GOT3 (cell line): ENCODE measurements at places on chromosomes 16 and 17.

DNA sequence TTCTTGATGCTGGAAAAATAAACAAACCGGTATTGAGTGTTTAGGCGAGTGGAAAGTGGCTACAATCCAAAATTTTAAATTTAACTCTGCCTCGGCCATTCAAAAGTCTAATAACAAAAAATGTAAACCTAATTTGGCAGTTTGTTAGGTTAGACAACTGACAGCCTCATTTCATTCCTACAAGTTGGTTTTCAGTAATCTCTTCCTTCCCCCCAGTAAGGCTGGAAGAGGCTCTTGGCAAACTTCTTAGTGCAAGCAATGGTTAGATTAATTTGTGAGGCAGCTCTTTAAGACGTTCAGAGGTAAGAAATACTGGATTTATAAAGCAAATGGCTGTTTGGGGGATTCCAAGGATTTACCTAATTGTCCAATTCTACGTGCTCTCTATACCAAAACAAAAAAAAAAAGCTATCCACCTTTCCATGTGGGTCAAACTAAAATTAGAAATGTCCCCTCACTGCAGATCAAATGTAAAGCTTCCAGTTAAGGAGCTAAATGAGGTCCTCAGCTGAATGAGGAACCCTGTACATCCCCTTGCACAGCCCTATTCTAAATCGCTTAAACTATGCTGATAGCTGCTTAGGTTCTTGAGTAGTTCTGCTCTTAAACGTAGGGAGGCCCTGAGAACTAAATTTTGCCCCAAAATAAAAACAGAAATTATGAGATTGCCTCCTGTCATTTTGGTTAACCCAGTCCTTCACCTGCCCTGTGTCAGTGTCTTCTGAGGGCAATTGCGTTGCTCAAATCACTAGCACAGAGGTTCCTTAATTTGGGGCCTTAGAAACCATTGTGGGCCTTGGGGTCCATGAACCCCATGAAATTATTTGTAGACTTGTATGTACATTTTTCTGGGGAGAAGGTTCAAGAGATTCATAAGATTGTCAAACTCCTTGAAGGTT, 2.9 kb downstream of the HEXIM1 start:
- DNase-seq, result no peak

GRCh38 chr16:17340804-17341203, 130.0 kb downstream of the XYLT1 start:
- no peak for DNase-seq

- no peak for DNase-seq
Measured at GRCh38 chr16:84759061-84759460, 59.3 kb downstream of the USP10 start.

DNA sequence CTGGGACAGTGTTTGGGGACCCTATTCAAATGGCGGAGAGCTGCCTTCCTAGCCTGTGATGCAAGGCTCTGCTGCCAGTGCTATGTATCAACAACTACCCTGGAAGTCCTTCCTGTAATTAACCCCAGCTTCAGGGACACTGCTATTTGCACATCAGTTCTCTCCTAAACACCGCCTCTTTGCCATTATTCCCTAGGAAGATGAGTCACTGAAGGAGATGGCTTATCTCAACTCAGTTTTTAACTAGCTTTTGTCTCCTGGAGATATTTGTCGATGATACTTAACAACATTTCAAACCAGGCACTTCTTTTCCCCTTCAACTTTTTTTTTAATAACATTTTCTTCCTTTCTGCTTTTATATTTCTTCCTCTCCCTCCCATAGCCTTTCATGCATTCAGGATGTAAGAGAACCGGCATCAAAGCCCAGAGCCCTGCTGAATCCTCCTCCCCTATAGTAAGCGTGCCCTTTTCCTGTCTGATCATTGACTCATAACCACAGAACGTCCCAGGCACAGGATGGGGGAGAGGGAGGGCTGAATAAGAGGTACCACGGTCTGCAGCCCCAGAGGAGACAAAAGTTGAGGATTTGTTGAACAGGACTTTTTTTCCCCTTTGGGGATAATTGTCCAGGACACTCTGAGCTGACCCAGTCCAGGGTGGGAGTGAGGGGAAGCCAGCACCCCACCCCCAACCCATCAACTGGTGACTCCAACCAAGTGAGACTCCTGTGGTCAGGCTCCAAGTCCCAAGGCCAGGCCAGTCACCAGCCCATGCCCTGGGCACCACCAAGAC, 387.8 kb upstream of the SALL1 start:
- DNase-seq, result no peak

- DNase-seq, result no peak
Measured at GRCh38 chr17:43767053-43767712, 8.6 kb upstream of the SOST start.

- DNase-seq, result no peak
Measured at GRCh38 chr17:52025236-52025635, 133.3 kb downstream of the CA10 start.

DNA sequence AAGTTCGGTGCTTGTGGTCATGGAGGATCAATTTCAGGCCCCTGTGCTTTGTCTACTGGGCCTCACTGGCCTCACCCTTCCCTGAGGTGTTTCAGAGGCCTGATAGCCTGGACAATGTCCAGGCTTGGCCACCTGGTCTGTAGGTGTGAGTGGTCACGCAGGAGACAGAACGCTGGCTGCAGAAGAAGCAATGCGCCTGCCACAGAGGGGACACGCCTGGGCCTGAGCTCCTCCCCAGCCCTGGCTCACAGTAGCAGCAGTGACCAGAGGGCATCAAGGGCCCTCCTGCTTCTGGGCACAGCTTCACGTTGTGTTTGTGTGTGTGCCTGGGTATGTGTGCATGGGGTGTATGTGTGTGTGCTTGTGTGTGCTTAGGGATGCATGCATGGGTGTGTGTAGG, 1.9 kb upstream of the PITPNM3 start:
- no peak for DNase-seq

DNA sequence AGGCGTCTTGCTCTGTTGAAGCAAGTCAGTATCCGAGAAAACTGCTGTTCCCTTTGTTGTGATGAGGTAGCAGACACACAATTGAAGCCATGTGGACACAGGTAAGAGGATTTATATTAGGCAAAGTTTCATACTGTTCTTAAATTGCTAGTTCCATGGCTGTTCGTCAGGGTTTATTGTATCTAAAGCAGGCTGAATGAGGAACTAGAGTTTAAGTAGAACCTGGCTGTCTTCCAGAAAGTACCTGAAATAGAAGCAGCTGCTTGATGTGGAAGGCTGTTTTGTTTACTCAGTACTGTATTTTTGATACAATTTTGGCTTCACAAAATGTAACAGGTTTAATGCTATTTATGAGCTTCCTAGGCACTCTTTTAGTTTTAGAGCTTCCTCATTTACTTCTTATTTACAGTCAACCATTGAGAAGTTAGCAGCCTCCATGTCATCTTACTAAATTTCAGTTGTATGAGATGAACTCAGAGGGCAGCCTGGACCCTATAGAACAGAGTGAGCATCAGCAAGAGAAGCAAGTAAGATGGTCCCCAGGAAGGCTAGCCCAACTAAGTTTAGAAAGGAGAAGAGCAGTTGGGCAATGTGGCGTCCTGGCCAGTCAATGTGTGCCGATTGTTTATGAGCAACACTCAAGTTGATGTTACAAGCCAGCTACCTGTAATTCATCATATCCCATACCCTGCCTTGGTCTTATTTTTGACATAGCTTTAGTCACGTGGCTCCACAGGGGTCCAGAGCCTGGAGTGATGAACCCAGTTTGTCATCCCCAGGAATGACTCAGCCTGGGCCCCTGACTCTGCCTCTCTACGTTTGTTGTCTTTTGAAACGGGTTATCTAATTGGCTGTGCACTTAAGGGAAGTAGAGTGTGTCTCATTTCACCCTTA, 9.7 kb upstream of the ARL2BP start:
- no peak for DNase-seq

GRCh38 chr17:73684183-73684582, 39.9 kb upstream of the SDK2 start:
- DNase-seq, result no peak

- no peak for DNase-seq
Measured at GRCh38 chr17:27379888-27380533, 76.2 kb upstream of the KSR1 start.

DNA sequence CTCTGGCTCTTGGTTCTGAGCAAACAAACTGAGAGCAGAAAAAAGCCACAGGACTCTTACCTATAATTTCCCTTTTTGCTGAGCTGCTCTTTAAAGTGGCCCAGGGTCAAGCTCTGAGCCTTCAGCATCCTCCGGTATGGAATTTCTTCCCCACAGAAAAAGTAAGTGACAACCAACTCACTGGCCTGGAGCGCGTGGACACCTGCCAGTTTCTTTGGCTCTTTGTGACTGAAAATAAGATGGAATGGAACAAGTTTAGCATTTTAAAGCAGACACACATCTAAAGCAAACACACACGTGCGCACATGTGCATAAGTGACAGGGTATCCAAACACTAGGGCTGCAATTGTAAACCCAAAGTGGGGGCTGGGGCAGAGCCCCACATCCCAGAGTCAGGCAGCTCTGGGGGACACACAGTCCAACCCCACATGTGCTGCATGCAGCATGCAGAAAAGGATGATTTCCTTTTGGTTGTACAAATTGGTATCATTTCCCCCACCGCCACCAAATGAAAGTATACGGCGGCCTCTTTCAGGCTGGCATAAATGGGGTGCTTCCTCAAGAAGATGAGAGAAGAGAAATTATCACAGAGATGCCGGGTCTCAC, 27.5 kb downstream of the AXIN2 start:
- DNase-seq, result no peak

DNA sequence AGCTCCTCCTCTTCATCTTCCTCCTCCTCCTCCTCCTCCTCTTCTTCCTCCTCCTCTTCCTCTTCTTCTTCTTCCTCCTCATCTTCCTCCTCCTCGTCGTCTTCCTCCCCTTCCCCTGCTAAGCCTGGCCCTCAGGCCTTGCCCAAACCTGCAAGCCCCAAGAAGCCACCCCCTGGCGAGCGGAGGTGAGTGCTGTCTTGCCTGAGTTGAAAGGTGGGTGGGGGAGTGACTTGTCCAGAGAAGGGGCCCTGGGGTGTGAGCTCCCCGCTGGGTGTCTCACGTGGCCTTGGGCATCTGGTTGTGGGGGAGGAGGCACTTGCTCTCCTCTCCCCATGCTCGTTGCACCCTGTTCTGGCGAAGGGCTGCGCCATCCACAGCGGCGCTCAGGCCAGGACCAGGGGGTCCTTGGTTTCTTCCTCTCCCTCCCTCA, 8.0 kb downstream of the ELOB start:
- no peak for DNase-seq

- DNase-seq, result no peak
Measured at GRCh38 chr17:1718362-1719165, 5.9 kb upstream of the WDR81 start.

DNA sequence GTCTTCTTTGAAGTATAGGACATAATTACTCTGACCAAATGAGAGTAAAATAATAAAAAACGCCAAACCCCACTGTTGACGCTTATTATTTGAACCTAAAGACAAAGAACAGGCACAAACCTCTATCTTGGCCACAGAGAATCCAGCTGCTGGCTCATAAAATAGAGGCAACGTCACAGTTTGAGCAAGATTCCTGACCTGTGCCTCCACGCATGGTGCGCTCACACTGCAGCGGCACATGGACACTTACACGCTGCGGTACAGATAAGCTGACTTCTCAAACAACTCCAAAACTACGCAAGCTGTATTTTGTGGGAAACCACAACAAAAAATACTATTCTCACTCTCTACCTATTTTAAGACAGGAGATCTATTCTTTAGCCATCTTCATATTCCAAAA, 38.8 kb upstream of the TRAP1 start:
- DNase-seq, result no peak

- DNase-seq, result no peak
Measured at GRCh38 chr16:56115817-56116576, 75.3 kb upstream of the GNAO1 start.

GRCh38 chr17:76709077-76709950, 1.5 kb downstream of the MXRA7 start:
- peak; percentile 54 for DNase-seq

- DNase-seq, result no peak
Measured at GRCh38 chr17:46039592-46040186, 40.6 kb downstream of the STH start.

GRCh38 chr17:74779948-74780400, 3.8 kb upstream of the NAT9 start:
- no peak for DNase-seq

DNA sequence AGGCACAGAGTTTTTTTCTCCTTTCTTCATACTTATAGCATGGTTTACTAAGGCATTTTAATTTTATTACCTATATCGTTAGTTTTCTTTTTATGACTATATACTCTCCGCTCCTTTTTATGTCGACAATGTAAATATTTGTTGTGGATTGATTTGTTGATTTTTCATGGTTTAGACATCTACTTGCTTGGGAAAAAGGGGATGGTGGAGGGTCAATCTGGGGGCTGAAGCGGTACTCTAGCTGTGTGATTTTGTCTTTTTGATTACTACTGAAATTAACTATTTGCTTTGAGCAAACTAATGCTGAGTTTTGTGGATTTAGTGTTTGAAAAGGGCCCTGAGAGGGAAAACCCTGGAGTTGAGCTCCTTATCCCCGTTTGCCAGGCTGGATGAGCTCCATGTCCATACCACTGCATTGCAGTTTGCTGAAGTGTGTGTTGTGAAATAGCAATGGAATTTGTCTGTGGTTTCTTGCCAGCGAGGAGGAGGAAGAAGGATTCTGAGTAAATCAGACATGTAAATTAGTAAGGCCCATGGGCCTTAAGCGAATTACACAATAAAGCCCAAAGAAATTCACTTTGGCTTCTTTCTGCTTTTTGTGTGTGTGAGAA, 72.0 kb downstream of the FTO start:
- peak; percentile 2 for DNase-seq

DNA sequence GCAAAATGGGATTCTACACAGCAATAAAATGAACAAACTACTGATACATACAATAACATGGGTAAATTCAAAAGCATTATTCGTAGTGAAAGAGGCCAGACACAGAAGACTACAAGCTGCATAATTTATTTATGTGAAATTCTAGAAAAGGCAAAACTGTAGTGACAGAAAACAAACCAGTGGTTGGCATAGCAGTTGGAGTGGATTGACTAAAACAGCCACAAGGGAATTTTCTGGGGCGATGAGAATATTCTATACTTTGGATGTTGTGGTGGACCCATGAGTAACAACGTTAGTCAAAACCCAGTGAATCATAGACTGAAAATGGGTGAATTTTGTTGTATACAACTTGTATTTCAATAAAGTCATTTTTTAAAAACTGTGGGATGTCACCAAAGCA, 63.2 kb upstream of the RPL38 start:
- DNase-seq, result no peak

GRCh38 chr17:38715216-38715943, 10.3 kb downstream of the MLLT6 start:
- DNase-seq, result no peak

GRCh38 chr16:57575468-57576277, 33.2 kb downstream of the ADGRG5 start:
- DNase-seq, result no peak

GRCh38 chr16:1374418-1375297, 22.9 kb downstream of the GNPTG start:
- no peak for DNase-seq
